Inflammatory macrophage (primary cell): ENCODE measurements at places on chromosomes 13 and 19.

GRCh38 chr19:6482343-6482686 is 728 bp upstream of the DENND1C start:
- no peak for DNase-seq

- no peak for DNase-seq
These were observed 10.6 kb downstream of the FZR1 start for GRCh38 chr19:3516675-3517207.

DNA sequence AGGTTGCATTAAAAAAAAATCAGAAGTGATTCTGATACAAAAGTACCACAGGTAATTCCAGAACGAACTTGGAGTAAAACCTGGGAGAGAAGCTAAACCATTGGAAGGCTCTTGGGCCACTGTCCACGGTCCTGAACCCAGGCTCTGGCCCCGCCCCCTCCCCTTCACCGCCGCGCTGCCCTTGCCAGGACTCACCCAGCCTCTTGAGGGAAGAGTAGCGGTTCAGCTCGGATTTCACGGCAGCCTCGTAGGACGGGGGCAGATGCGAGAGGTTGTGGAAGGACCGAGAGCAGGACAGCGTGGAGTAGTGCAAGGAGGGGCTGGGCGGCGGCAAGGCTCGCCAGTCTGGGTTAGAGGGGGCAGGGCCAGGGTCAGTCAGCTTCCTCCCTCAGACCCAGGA is 5.7 kb downstream of the SHISA7 start:
- DNase-seq, result peak; percentile 47

DNA sequence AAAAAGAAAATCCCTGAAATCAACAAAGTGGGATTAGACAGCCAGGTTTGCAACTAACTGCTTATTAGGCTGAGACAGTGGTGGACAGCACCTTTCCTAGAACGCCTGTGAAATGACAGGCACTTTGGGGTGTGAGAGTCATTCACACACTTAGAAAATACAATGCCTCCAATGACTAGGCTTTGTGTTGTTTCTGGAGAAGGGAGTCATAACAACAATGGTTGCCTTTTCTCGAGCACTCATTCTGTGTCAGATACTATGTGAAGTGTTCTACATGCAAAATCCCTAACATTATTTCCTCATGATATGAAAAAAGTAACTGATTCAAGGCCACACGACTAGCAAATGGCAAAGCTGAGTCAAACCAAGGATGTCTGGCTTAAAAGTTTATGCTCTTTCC is 41.2 kb downstream of the SACS start:
- no peak for DNase-seq

- DNase-seq, result no peak
These were observed 21.9 kb downstream of the SMIM24 start for GRCh38 chr19:3458229-3459088.

- no peak for DNase-seq
These were observed 21.2 kb upstream of the C13orf46 start for GRCh38 chr13:113995051-113995601.

GRCh38 chr13:99255271-99255670 is 2.9 kb downstream of the GPR18 start:
- no peak for DNase-seq

DNA sequence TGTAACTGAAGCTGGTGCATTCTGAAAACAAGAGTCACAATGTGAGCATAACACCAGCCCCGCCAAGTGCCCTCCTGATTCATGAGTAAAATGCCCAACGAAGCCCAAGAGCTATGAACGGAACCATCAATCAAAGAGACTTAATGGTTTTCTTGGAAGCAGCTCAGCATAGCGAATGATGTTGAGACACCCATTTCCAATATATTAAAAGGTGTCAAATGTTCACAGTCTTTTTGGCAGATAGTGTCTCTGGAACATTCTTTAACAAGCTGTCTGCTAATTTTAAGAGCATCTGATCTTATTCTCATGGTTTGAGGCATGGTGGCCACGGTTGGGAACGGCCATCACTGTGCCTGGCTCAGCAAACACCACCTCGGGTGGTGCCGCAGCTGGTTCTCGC is 133.4 kb upstream of the USP29 start:
- no peak for DNase-seq

GRCh38 chr13:44271031-44271455 is 102.6 kb upstream of the SERP2 start:
- no peak for DNase-seq

DNA sequence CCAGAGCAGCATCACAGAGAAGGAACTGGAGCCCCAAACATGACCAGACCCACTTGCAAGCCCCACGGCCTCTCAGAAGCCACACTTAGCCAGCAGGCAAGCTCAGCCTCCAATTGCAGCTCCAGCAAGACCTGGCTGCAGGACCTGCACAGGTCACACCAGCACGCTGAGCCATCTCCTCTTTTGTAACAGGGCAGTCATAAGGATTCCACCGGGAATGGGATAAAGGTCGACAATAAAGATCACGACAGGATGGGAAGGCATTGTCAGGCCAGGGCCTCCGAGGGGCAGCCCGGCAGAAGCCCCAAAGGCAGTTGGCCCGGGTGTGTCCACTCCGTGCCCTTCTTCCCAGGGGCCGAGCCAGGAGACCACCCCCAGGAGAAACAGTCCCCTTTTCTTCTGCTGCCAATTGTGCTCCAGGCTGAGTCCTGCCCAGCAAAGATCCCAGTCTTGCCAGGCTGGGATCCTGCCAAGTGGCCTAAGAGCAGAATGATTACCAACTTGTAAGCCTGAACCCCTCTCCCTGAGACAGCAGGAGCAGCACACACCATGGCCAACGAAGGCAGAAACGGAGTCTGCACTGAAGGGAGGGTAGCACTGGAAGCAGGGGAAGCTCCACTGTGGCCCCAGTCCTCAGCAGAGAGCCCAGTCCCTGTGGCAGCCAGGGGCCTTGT is 12.5 kb downstream of the PEPD start:
- no peak for DNase-seq

DNA sequence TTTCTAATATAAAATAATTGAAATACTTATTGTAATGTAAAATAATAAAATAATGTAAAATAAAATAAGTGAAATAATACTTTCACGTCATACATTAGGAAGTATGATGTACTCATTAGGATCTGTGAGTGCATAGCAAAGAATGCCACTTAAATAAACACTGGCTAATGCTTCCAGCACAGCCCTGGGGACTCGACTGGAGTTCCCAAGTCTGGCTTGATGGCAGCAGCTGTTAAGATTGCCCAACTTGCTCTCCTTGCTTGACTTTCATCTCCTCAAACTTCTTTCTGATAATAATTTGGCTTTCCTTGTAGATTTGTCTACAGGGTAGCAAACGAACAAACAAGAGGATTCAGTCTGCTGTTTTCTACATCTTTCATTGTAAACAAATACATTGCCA is 191.9 kb downstream of the COG6 start:
- no peak for DNase-seq
